Adrenal gland (tissue), 19 donors: ENCODE measurements at places on chromosomes 16 and 17. TPM values are rescaled to one million over a fixed set of nuclear protein-coding genes. Genes with fewer than 3 reads are reported as not detected.

GRCh38 chr17:57732062-57732461 is 13.0 kb downstream of the CCDC182 start:
- H3K36me3 ChIP-seq, result no peaks in the 10 kb centered on the region
- H3K27ac ChIP-seq, result no peak overlapping the region
- H3K4me3 ChIP-seq, result no peak overlapping the region
- DNase-seq, result peak; percentile 83

DNA sequence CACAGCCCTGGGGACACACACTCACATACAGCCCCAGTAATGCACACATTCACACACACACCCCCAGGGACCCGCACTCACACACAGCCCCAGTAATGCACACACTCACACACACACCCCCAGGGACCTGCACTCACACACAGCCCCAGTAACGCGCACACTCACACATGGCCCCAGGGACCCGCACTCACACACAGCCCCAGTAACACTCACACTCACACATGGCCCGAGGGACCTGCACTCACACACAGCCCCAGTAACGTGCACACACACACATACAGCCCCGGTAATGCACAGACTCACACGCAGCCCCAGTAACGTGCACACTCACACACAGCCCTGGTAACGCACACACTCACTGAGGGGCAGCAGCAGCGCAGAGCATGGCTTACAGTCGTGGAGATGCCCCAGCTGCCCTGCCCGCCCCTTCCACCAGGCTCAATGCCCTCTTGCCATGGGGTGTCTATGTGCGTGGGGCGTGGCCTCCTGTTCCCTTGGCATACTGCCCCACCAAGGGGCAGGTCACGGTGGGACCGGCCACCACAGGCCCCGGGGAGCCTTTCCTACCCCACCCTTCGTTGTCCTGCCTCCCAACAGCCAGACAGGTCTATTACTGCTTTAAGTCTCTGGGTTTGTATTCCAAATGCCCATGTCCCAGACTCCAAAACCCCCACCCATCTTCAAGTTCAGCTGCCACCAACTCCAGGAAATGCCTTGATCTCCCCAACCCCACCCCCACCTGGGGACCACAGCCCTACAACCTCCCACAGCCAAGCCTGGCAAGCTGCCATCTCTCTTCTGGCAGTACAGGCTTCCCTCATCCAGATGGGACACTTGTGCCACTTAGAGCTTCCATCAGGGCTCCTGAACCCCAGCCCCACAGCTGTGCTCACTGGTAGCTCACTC is 2.7 kb downstream of the CCDC102A start:
- peak overlapping the region; percentile 27 for H3K27ac ChIP-seq
- no peak overlapping the region for H3K4me3 ChIP-seq
- H3K36me3 ChIP-seq, result no peaks in the 10 kb centered on the region
- peak; percentile 30 for DNase-seq

- H3K4me3 ChIP-seq, result no peak overlapping the region
- H3K27me3 ChIP-seq, result no peaks in the 10 kb centered on the region
- no peak overlapping the region for H3K27ac ChIP-seq
- H3K4me1 ChIP-seq, result peaks cover 10% of the 10 kb centered on the region
- DNase-seq, result no peak
These were observed 41.7 kb downstream of the ESRP2 start for GRCh38 chr16:68194251-68194650.

- H3K36me3 ChIP-seq, result no peaks in the 10 kb centered on the region
- no peak for DNase-seq
- no peak overlapping the region for H3K27ac ChIP-seq
- H3K4me1 ChIP-seq, result no peaks in the 10 kb centered on the region
- H3K27me3 ChIP-seq, result no peaks in the 10 kb centered on the region
These were observed 218.3 kb downstream of the CDH13 start for GRCh38 chr16:82845116-82845515.

- no peaks in the 10 kb centered on the region for H3K27me3 ChIP-seq
- H3K4me1 ChIP-seq, result no peaks in the 10 kb centered on the region
- DNase-seq, result no peak
- H3K27ac ChIP-seq, result no peak overlapping the region
- no peak overlapping the region for H3K4me3 ChIP-seq
- H3K36me3 ChIP-seq, result no peaks in the 10 kb centered on the region
These were observed 127.2 kb downstream of the CCDC144A start for GRCh38 chr17:16817201-16817600.

DNA sequence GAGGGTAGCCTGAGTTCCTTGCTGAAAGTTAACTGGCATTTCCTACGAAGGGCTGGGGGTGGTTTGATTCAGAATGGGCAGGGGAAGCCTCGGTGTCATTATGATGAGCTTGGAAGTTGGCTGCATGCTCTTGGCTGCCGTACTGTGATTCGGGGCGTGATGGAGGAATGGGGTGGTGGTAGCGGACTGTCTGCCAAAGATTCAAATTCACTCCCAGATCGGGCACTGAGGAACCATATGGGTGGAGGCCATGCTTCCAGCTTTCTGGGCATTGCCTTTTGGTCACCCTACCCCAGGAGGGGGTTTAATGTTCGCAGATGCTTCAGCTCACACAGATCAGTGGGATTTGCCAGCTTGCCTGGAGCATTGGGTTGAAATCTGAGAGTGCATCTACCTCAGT is 492.8 kb upstream of the EEF2KMT start:
- no peak overlapping the region for H3K27ac ChIP-seq
- H3K4me1 ChIP-seq, result no peaks in the 10 kb centered on the region
- H3K4me3 ChIP-seq, result no peak overlapping the region

- no peaks in the 10 kb centered on the region for H3K4me1 ChIP-seq
- no peak for DNase-seq
- H3K27me3 ChIP-seq, result no peaks in the 10 kb centered on the region
These were observed 499.4 kb upstream of the HSBP1 start for GRCh38 chr16:83308414-83308813.

- peak overlapping the region; percentile 74 for H3K27ac ChIP-seq
- H3K4me3 ChIP-seq, result no peak overlapping the region
- H3K36me3 ChIP-seq, result peaks cover 8% of the 10 kb centered on the region
- peak; percentile 94 for DNase-seq
These were observed 23.0 kb downstream of the RARA start for GRCh38 chr17:40331743-40332641.

GRCh38 chr17:66426397-66427033 is 124.1 kb downstream of the PRKCA start:
- H3K27ac ChIP-seq, result no peak overlapping the region
- H3K4me3 ChIP-seq, result no peak overlapping the region
- no peaks in the 10 kb centered on the region for H3K36me3 ChIP-seq

- H3K27me3 ChIP-seq, result no peaks in the 10 kb centered on the region
- no peak overlapping the region for H3K27ac ChIP-seq
- no peaks in the 10 kb centered on the region for H3K36me3 ChIP-seq
- H3K4me1 ChIP-seq, result no peaks in the 10 kb centered on the region
These were observed 12.5 kb downstream of the FAHD1 start for GRCh38 chr16:1839554-1839953.

GRCh38 chr16:19879241-19879792 is 5.3 kb downstream of the GPRC5B start:
- no peaks in the 10 kb centered on the region for H3K27me3 ChIP-seq
- peaks cover 7% of the 10 kb centered on the region for H3K4me1 ChIP-seq
- H3K4me3 ChIP-seq, result no peak overlapping the region
- no peak overlapping the region for H3K27ac ChIP-seq

DNA sequence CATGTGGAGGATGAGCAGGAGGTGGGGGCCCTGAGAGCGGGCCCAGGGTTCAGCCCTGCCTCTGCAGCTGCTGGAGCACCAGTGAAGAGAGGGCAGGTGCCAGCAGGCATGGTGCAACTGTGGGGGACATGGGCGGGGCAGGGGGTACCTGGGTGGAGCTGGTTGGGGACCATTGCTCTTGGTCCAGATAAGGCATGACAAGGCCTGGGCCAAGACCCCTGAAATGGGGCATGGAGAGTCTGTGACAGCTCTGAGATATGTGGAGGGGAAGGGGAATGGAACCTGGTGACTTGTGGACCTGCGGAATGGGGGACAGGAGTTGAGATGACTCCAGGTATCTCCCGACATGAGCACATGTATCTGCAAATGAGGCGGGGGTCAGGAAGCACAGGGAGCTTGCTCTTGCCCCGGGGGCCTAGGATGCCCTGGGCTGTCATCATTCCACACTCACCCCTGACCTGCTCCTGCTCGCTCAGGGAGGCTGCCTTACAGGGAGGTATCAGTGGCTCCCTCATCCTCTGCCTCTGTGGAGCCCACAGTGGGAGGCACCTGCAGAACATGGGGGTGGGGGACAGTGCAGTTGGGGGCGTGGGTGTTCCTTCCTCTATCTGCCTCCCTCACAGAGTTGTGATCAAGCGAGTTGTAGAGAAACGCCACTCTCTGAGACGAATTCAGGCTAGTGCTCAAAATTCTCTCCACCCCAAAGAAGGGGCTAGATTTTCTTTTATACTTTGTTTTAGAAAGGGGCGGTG is 40.2 kb downstream of the TMEM235 start:
- H3K4me3 ChIP-seq, result no peak overlapping the region
- H3K27me3 ChIP-seq, result peaks cover 21% of the 10 kb centered on the region
- no peaks in the 10 kb centered on the region for H3K36me3 ChIP-seq
- H3K4me1 ChIP-seq, result no peaks in the 10 kb centered on the region
- H3K27ac ChIP-seq, result no peak overlapping the region

The RAB37 gene
- 3.5 TPM for total RNA-seq

The EVPLL gene
- total RNA-seq, result not detected

The KRT222 gene
- total RNA-seq, result 2.2 TPM

The NPB gene
- not detected for total RNA-seq

The TERB1 gene
- total RNA-seq, result not detected
